ENCODE measurements at places on chromosomes 7 and 10.

DNA sequence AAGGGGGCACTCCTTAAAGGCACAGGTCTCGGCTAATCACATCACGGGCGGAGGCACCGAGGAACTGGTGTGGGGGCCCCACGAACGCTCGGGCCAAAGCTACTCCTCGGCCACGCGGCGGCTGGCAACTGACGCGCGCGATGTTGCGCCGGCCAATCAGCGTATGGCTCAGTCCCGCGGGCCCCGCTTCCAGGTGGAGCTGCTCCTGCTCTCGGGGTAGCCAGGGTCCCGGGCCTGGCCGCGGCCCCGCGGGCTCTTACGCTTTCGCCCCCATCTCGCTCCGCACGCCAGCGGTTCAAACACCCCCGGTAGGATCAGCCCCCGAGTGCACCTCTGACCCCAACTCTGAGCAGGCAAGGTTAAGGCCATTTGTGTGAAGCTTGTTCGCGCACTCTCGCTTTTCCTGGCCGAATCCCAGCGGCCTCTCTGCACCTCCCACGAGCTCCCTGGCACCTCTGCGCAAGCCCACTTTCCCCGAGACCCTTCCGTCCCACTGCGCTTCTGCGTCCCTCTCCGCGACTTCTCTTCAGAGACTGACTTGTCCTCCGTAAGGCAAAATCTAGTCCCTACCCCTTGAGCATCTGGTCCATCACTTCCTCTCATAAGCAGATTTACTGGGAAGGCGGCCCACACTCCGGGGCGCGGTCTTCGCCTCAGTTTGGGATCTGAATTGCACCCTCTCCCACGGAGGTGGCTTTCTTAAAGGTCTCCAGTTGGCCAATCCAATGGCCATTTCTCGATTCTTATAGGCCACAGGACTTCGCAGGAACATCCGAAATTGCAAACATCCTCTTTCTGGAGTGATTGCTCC, 200.9 kb upstream of the TBX20 start:
- no peak for DNase-seq

GRCh38 chr7:140059273-140060242, 3.2 kb downstream of the PARP12 start:
- peak; percentile 11 for DNase-seq

DNA sequence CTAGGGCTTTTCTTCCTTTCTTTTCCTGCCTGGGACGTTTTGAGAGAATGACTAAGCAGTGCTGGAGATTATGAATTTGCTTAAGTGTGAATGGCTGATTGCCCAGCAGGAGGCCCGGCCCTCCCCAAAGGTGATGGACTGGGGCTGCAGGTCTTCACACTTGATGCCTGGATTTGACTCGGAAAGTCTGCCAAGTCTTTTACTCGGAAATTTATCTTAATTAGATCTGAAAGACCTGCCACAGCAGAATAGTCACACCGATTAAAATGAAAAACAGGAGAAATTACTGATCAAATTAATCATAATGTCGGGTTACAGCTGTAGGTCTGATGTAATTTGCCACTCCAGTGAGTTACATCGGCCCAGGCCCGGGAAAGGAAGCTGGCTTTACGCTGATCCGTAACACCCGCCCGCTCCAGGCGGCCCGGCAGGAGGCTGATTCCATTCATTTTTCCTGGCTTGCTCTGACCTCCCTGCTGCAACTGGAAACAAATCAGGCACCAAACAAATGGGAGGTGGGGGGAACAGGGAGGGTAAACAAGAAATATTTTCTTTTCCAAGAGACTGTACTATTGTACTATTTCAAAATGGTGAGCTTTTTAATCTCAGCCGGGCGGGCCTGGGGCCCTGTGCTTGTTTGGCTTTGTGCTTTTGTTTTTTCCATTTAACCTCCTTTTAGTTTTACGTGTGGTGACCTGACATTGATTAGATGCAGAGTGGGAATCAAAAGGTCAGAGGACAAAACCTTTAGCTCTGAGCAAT, 212.4 kb upstream of the YAE1 start:
- DNase-seq: no peak

GRCh38 chr7:111647881-111648280, 85.6 kb upstream of the IMMP2L start:
- no peak for DNase-seq

GRCh38 chr10:53899463-53900160, 901.4 kb downstream of the PCDH15 start:
- no peak for DNase-seq

- DNase-seq: no peak
Measured at GRCh38 chr7:39606941-39607340, 16.4 kb upstream of the RALA start.

DNA sequence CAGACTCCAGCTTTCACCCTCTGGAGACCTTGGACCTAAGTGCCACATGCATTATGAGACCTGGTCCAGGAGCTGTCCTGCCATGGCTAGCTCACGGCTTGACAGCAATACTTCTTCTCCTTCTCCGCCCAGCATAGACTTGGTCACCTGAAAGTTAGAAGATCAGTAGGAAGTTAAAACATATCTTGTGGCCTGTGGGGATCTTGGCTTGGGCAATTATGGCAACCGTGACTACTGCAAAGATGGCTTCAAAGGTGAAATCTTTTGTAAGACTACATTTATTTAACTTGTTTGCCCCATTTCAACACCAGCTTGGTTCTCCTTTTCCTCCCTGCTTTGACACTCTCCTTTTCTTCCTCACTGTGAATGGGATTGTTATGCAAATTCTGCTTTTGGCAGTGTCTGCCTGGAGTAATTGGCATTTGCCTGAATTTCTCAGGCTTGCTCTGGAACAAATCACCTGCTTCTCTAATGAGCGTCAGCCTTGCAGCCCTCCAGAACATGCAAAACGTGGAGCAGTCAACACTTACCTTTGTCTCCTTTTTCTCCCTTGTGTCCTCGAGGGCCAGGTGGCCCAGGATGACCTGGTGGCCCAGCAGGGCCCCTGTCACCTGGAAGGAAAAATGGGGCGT, 53.4 kb downstream of the COL17A1 start:
- DNase-seq: no peak

- no peak for DNase-seq
Measured at GRCh38 chr10:9076066-9076465, 1021.6 kb downstream of the GATA3 start.

DNA sequence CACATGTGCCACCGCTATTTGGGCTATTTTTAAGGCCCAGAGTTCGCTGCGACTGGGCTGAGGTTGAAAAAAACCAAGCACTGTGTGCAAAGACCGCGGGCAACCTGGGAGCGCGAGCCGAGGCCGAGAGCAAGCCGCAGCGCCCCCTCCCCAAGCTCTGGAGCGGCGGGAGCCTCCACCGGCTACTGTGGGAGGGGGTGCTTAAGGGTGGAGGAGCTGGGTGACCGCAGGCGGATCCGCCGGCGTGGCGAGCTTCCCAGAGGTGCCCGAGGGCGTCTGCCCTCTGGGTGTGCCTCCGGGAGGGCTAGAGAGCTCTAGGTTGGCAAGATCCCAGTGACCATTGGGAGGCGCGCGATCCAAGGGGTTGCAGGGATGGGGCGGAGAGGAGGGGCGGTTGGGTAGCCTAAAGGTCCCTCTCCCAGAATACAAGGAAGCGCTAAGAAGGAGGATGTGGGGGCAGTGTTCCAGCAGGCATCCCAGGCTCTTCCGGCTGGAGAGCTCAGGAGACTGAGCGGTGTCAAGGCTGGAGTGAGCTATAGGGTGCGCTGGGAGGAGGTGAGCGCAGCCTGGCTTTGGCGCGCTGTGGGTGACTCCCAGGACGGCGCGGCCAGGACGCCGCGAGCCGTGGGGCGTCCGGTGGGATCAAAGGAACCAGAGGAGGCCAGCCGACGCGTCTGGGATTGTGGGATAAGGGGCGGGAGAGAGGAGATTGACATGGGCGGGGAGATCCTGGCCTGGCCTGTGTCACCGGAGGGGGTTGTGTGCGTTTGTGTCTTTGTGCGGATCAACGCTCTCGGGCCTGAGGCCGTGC, 8.0 kb downstream of the DLX5 start:
- no peak for DNase-seq

DNA sequence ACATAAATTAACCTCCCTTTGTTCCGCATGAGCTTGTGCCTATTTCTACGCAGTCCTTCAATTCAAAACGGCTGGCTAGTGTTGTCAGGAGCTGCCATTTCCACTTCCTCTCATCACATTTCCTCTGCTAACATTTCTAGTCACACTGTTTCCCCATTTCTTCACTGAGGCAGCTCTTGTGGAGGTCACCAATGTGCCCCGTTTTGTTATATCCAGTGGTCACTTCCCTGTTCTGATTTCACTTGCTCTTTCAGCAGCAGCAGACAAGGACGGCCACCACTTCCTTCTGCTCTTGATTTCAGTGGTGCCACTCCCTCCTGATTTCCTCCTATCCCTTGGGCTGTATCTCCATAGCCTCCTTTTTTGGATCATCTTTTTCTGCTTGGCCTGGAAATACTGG, 64.8 kb upstream of the SEC61G start:
- no peak for DNase-seq

DNA sequence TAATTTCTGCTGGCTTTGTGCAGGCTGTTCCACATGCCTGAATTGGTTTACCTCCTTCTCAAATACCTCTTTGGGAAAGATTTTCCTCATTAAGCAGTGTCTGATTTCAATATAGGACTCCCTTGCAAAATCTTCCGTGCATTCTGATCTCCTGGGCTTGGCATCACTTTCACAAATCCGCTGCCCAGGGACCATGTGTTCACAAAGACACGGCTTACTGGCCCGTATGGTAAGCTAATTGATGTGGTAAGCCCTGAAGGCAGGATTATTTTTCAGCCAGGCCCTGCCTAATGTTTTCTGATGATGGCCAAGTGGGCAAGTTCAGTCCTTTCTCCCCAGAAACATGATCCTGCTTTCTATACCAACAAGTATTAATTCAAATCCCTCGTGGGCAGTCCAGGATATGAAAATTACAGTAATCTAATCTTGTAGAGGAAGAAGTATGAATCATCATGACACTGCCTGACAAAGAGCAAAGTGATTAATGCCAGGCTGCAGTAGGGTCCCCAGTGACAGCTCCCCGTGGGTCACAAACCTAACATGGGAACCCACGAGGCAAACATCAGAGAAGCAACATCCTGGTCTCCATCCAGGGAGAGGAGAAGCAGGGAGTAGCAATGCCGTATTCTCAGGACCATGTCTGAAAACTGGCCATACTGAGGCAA, 11.6 kb upstream of the SVIL start:
- no peak for DNase-seq

- DNase-seq: no peak
Measured at GRCh38 chr7:134839298-134839697, 59.9 kb downstream of the CALD1 start.

- no peak for DNase-seq
Measured at GRCh38 chr7:152868122-152869040, 108.8 kb downstream of the ACTR3B start.

DNA sequence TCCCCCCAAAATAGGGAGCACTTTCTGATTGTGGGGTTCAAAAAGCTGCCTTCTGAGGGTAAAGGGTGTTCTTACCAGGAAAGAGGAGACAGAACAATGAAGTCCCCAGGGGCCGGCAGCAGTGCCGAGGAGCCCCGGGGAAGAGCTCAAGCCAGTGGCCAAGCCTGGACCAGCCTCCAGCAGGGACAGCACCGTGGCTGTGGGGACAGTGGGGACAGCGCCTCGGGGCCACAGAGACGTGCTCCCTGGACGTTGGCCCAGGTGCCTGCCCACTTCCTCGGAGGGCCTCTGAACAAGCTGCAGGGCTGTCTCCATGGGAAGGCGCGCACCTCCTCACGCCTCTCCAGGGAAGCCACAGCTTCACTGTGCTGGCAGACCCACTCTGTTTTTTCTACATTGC, 312.6 kb downstream of the PTPRN2 start:
- no peak for DNase-seq

- DNase-seq: no peak
Measured at GRCh38 chr7:102069931-102070629, 216.6 kb upstream of the SH2B2 start.

- no peak for DNase-seq
Measured at GRCh38 chr10:30750971-30751677, 121.6 kb upstream of the LYZL2 start.

GRCh38 chr7:95623788-95624187, 27.5 kb upstream of the PDK4 start:
- no peak for DNase-seq

DNA sequence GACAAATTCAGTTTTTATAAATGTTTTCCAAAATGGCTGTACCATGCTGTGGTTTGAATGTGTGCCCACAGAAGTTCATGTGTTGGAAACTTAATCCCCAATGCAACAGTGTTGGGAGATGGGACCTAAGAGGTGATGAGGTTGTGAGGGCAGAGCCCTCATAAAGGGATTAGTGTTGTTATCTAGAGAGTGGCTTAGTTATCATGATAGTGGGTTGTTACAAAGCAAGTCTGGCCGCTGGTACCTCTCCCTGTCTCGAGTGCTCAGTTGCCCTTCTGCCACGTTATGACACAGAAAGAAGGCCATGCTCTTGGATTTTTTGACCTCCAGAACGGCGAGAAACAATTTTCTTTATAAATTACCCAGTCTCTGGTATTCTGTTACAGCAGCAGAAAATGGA, 119.0 kb downstream of the BTAF1 start:
- DNase-seq: no peak

DNA sequence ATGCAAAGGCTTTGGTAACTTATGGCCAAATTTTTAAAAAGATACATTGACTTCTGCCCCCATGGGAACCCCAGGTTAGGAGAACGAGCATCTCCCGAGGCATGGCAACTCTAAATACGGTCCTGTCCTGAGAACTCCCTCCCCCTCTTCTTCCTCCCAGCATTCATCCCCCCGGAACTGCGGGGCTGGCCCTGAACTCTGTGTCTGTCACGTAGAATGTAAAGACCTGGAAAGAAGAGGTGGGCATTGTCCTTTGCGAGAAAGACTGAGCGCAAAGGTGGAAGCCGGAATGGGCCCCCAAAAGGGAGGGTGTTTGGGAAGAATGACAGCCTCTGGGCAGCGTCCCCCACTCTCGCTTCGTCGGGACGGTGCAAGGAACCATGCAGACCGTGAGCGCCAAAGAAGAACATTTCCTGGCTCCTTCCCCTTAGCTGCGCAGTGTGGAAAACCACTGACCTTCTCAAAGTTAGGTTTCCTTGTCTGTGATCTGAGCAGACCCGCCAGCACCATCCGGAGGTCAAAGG, 21.0 kb downstream of the SHH start:
- no peak for DNase-seq

DNA sequence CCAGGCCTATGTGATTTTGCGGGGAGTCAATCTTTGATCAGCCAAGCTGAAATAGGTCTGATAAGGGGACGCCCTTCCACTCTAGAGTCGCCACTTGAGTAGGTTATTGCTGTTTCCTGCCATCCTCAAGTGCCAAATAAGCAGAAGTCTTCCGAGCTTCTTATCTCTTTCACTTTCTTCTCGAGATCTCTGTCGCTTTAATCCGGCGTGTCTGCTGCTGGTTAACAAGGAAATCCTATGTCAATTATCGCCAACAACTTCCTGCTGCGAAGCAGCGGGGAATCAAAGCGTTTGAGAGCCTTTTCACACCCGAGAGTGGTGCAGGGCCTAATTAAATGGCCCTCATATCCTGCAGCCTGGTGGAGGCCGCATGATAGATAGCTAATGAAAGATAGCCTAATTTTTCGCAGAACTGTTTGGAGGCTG, 215.9 kb downstream of the RAB11FIP2 start:
- no peak for DNase-seq

GRCh38 chr10:103021150-103021899, 103.2 kb downstream of the CNNM2 start:
- no peak for DNase-seq

Measured in stimulated activated CD4-positive, alpha-beta T cell treated with anti-CD3 and anti-CD28 coated beads, Interleukin-15, amount 100 ng/mL, for 1 hour (primary cell).